IMR-90 (cell line): ENCODE measurements at places on chromosomes 6 and 20. TPM values are rescaled to one million over a fixed set of nuclear protein-coding genes. Genes with fewer than 3 reads are reported as not detected.

The RBM24 gene
- total RNA-seq = 4.1 and 6.7 TPM in 2 replicates

DNA sequence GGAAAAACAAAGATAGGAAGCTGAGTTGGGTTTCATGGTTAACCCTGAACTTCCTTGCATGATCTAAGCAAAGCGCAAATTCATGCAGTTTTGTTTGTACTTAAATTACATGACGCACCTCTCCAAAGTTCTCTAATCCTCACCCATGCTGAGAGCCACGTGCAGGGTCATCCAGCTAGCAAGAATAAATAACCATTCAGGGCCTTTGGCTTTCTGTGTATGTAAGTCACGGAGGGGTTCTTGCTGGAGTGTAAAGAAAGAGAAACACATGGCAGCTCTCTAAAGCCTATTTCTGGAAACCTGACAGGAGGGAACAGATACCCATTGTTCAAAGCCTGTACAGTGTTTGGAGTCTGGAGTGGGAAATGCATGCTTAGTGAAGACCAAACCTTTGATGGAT is 171.7 kb upstream of the CCN2 start:
- DNase-seq = peak; percentile 100

DNA sequence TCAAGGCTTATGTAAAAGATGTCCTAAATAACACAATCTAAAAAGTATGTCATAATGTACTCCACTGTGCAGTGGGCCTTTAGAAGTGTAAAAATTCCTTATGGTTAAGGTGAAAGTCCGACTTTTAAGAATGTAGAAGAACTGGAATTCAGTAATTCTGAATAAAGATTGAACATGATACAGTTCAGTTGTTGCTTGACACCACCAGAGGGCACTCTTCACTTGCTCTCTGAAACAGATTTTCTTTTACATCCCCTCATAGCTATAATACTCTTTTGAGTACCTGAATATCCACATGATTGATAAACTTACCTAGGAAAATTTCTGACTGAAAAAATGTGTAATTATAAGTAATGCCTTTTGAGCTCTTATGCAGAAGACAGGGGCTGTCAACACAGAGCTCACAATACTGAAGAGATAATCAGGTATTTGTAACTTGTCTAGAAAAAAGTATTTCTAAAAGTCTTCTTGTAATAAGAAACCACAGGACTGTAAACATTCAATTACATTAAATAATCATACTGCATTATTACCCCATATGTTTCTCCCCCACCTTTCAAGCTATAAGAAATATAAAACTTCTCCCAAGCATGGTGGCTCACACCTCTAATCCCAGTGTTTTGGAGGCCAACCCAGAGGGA is 92.1 kb downstream of the POPDC3 start:
- peak; percentile 69 for DNase-seq

DNA sequence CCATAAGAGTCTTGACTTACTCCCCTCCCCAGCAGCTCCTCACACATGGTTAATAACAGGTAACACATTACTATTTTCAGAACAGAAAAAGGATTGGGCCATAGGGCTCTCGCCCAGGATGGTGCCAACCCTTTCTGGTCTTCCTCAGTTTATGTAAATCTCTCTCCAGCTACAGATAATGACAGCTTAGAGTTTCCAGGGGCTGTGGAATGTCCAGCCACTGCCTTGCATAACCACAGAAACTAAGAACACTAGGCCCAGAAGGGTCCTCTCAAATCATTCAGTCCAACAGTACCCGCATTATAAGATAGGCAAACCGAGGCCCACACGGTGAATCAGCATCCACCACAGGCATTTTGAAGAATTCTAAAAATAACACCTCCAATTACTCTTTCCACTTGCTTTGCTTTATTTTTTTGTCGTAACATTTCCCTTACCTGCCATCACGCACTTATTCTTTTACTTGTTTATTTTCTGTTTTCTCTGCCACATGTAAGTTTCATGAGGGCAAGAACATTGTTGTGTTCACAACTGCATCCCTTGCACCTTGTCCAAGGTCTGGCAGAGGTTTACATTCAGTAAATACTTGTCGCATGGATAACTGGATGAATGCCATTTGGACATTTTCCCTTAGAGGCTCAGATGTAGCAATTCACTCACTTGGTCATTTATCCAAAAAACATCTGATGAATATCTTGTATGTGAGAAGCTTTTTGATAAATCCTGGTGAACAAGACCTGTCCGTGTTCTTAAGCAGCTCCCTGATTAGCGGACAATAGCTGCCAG is 6.4 kb upstream of the SDC4 start:
- peak; percentile 44 for DNase-seq

DNA sequence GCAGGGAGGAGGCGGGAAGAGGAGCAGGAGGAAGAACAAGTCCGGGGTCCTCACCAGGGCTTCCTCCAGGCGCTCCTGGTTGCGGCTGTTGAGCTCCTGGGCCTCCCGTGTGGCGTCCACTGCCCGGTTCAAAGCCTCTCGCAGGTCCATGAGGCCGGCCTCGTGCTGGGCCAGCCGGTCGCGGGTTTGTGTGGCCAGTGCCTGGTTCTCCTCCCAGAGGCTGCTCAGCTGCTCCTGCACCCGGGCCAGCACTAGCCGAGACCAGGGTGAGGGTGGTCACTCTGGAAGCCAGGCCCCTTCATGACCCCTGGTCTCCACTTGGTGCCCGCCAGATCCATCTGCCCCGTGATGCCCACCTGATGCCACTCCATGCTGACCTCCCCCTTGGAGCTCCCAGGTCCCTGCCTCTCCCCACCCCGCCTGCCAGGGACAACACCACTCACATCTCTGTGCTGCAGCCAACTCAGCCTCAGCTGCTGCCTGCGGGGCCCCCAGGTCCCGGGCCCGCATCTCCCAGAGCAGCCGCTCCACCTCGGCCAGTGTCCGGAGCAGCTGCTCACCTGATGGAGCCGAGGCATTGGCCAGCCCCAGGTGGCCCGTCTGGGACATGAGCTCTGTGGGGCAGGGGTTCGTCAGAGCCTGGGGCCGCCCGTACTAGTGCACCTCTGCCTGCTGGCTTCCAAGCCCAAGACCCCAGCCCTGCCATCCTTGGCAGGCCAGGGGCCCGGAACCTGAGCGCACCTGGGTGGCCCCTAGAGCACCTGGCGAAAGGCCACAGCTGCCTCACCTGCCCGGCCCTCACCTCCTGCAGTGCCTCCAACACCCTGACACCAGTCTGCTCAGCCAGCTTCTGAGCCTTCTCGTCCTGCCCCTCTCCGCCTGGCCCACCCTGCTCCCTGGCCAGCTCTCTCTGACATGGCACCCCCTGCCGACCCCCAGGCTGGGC is 15.9 kb downstream of the ADRM1 start:
- no peak for DNase-seq
